ENCODE measurements at places on chromosomes 6 and 20.

GRCh38 chr6:129130106-129130505, 247.2 kb downstream of the LAMA2 start:
- DNase-seq, result no peak

- DNase-seq, result no peak
These were observed 5.7 kb downstream of the LMBRD1 start for GRCh38 chr6:69791065-69791471.

DNA sequence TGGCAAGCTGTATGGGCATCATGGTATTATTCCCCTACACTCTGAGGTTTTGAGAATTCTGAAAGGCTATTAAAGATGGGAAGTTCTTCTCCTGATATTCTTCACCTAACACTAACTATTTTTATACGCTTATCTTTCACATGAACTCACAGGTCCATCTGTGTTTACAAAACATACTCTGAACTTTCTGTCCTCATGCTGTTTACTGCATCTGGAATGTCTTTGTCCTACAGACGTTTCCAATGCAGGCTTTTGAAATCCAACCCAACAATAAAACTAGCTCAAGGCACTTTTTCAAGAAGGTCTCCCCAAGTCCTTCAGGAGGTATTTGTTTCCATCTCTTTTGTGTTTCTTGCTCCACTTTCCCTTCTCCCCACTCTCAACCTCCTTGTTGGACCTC, 60.5 kb upstream of the MLIP start:
- DNase-seq, result no peak

DNA sequence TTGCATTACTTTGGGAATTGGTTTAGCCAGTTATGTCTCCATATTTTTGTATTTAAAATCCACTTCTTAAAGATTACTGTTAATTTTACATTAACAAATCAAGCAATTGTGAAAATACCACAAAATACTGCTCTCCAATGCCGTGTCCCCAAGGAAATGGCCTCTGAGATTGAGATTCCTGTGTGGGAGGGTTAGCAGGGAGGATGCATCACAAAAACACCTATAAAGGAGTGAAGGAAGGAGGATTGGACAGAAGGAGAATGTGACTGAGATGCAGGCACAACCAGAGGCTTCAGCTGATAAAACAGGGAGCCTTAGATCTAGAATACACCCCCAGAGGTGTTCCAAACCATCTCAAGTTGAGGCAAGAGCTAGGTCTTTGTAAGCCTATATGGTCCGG, 34.2 kb upstream of the NKAIN2 start:
- no peak for DNase-seq

GRCh38 chr20:9344083-9344920, 170.1 kb upstream of the LAMP5 start:
- no peak for DNase-seq

- no peak for DNase-seq
These were observed 44.1 kb downstream of the SLC23A2 start for GRCh38 chr20:4957187-4957586.

DNA sequence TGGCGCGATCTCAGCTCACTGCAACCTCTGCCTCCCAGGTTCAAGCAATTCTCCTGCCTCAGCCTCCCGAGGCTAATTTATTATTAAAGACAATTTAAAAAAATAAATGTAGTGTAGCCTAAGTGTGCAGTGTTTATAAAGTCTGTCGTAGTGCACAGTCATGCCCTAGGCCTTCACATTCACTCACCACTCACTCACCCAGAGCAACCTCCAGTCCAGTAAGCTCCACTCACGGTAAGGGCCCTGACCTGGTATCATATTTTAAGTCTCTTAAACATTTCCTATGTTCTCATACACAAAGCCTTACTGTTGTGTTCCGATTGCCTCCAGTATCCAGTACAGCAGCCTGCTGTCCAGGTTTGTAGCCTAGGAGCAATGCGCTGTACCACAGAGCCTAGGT, 168.2 kb upstream of the FOXQ1 start:
- no peak for DNase-seq

DNA sequence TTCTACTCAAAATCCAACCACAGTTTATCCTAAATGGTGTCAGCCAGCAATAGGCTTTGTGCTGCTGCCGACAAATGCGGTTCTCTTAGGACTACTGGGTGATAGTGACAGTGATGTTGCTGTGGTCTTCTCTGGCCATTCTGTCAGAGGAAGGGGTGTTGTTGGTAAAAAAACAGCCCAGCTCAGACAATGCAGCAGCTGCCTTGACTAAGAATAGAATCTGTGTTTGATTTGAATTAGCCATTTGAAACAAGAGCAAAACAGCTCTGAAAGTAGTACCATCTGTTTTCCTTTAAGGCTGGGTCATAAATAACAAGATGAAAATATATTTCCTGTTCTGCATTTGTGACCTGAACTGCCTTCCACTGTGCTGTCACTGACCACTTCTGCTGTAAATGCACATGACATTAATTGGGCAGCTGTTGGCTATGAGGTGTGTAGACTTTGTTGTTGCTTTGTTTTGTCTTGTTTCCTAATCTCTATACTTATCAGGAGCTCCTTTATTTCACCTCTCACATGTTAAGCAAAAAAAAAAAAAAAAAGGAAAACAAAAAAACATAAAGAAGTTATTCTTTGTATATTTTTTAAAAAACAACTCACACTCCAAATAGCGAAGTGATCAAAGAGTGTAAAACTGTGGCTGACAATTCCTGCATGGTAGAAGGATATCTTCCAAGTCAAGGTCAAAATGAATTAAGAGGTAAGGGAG, 497.8 kb upstream of the ARID1B start:
- DNase-seq, result no peak

DNA sequence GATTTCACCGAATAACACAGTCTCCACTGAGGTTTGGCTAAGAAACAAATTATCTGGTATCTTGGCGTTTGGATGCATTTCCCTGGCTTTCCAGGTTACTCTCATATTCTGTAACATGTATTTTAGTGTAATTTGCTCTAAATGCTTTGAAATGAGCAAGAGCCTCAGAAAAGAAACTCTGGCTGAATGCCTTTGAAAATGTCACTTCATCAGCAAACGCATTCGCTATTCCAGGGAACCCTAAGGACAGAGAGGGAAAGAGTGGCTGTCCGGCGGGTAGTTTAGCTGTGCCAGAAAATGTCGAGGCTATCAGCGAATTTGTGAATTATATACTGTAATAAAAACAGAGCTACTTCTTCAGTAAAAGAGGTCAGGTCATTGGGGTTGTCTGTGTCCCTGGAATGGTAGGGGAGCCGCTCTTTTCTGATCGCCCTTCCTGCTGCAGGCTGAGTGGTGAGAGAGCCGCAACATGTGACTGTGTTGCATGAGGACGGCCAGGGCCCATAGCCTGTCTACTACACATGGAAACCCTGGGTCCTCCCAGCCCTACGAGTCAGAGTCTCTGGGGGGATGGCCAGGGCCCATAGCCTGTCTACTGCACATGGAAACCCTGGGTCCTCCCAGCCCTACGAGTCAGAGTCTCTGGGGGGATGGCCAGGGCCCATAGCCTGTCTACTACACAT, 57.3 kb downstream of the SMOC2 start:
- no peak for DNase-seq

GRCh38 chr20:8562356-8562755, 430.3 kb downstream of the PLCB1 start:
- DNase-seq, result no peak

GRCh38 chr20:10654250-10654610, 19.6 kb downstream of the JAG1 start:
- DNase-seq, result no peak

DNA sequence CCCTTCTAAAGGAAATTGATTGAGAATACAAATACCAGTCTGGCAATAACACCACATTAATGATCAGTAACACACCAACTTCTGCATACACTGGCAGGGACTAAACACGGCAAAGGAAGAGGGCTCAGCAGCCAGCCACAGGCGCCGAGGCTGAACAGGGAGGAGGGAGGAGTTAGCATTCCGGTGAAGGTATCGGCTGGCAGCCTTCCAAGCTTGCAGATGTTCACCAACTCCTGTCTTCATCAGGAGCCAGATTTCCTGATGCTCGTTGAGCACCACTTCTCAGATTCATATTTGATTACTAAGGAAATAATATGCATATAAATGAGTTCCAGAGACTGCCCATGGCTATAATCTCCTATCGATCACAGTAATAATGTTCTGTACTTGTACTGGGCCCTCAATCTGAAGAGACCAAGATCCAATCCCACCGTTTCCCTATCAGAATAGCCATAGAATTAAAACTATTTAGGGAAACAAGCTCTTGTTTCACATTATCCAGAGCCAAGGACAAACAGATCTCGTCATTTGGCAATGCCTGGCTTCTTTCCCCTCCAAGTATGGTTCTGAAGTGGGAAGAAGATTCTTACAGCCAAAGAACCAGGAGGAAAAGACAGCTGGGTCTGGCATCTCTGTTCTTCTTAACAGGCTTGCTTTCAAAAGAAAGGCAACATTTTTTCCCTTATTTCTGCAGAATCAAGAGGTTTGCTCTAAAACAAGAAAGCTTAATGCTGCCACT, 42.2 kb downstream of the GFOD1 start:
- no peak for DNase-seq

- no peak for DNase-seq
These were observed 118.8 kb downstream of the COL19A1 start for GRCh38 chr6:69985180-69985579.

DNA sequence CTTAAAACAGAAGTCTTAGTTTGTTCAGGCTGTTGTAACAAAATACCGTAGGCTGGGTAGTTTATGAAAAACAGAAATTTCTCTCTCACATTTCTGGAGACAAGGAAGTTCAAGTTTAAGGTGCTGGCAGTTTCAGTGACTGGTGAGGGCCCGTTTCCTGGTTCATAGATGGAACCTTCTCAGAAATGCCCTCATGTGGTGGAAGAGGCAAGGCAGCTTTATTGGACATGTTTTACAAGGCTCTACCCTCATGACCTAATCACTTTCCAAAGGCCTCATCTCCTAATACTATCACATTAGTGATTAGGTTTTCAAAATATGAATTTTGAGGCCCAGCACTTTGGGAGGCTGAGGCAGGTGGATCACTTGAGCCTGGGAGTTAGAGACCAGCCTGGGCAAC, 2.4 kb downstream of the HEBP2 start:
- no peak for DNase-seq

DNA sequence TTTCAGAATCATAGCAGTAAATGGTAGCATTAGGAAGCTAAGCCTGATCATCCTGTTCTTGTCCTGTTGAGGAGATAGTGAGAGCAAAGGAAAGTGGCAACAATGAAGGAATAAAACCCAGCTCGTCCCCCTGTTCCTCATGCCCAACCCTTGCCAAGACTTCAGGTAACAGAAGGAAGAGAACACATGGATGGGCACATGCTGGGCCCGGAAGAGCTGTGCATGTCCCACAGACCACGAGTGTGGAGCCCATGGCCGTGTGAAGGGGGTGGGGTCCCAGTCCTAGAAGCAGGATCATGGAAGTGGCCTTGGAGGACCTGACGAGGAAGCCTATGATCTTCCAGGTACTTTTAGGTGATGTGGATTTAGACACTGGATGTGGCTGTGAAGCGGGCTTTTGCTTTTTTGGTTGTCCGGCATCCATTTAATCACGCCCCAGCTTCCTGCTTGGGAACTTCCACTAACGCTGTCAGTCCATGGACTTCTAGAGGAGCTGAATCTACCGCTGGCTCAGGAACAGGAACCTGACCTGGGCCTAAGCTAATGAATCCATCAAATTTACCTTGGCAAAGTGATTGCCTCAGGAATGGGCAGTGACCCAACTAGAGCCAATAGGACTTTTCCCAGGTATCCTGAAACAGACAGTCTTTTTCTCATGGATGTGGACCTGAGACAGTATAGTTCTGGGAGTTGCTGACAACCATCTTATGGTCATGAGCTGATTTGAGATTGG, 79.3 kb upstream of the ARMC2 start:
- DNase-seq, result no peak

- DNase-seq, result no peak
These were observed 106.7 kb upstream of the CLDN20 start for GRCh38 chr6:155157101-155157500.

GRCh38 chr6:152356016-152356415, 281.1 kb downstream of the SYNE1 start:
- DNase-seq, result no peak

- no peak for DNase-seq
These were observed 36.9 kb downstream of the B4GALT5 start for GRCh38 chr20:49676581-49677291.

GRCh38 chr6:2441601-2442475, 196.4 kb upstream of the GMDS start:
- DNase-seq, result no peak

GRCh38 chr6:150702675-150703074, 103.0 kb downstream of the PLEKHG1 start:
- no peak for DNase-seq

DNA sequence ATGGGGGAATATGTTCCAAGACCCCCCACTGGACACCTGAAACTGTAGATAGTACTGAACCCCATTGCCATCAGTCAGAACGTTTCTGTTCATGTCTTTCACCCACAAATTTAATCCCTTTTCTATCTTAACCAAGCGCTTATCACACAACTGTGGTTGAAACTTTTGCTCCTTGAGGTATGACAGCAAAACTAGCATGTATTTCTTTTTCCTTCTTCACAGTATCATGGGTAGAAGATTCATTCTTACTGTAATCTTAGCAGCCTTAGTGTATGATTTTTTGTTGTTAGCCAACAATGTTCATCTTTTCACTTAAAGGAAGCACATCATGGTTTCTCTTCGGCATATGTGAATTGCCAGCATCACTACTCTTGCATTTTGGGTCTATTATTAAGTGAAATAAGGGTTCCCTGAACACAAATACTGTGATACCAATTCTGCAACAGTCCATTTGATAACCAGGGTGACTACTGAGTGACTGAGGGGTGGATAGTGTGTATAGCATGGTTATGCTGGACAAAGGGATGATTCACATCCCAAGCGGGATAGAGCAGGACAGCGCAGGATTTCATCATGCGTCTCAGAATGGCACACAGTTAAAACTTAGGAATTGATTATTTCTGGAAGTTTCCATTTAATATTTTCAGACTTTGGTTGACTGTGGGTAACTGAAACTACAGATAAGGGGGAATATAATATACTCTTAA, 41.8 kb downstream of the KCNS1 start:
- no peak for DNase-seq

- no peak for DNase-seq
These were observed 4.9 kb downstream of the ACOT8 start for GRCh38 chr20:45852326-45852725.

DNA sequence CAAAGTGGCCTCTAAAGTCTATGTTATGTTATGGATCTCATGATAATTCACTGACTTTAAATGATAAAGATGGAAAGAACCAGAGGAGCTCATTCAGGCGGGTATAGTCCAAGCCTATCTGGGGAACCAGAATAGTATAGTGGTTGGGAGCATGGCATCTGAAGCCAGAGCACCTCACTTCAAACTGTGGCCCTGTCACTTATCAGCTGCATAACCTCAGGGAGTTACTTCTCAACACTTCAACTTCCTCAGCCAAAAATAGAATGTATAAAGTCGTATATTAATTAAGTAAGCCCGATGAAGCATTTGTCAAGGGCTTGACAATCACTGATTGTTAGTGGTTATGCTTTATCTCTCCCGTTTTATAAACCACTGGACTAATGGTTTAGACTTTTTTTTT, 112.7 kb downstream of the RTN4IP1 start:
- DNase-seq, result no peak

- DNase-seq, result no peak
These were observed 193.8 kb downstream of the PLCB4 start for GRCh38 chr20:9262653-9263194.

All from NCI-H1930 (cell line).